Left renal cortex interstitium (tissue), 4 donors: ENCODE measurements at places on chromosomes 5 and 9.

DNA sequence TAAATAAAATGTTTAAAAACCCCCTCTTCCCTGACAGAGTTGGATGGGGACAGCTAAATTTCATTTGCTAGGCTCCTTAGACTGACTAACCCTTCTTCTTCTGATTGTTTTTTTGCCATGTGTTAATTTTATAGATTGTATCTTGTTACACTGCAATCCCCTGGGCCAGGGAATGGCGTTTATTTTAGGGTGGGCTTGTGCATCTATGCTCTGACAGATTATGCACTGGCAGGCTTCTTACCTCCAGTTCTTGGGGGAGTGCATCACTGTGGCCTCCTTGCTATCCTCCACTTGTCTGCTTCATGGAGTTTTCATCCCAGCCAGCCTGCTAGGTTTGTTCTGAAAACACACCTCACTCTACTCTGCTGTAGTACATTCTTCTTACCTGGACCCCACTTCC, 159.8 kb downstream of the DROSHA start:
- no peak for DNase-seq

GRCh38 chr5:92659246-92659645, 921.8 kb downstream of the NR2F1-AS1 start:
- DNase-seq, result no peak

DNA sequence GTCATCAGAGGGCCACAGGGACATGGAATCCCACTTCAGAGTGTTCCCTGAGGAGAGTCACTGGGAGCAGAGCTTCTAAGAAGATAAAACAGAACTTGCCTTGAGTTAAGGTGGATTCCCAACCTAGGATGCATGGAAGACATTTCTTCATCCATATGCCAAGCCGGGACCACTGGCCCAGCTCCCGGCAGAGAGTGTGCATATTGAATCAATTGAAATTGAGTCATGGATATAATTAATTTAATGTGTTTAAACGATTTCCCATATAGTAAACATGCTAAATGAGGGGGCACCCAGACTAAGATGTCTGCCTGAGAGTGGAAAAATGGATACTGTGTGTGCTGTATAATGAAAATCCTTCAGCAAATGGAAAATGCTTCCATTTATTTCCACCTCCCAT, 194.4 kb upstream of the TBC1D2 start:
- DNase-seq, result no peak

DNA sequence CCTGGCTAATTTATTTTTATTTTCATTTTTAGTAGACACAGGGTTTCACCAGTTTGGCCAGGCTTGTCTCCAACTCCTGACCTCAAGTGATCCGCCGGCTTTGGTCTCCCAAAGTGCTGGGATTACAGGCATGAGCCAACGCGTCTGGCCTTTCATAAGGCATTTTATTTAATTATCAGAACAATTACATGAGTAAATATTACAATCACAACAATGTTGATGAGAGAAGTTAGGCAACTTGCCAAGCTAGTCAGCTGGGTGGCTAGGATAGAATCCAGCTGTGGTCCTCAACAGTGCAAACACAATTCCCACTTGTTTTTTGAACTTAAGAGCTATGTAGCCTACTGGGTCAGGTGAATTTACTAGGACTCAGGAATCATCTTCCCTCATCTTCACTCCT, 22.0 kb downstream of the C9orf57 start:
- no peak for DNase-seq

- DNase-seq, result no peak
Observed at GRCh38 chr9:73038089-73038509, 85.2 kb upstream of the ALDH1A1 start.

DNA sequence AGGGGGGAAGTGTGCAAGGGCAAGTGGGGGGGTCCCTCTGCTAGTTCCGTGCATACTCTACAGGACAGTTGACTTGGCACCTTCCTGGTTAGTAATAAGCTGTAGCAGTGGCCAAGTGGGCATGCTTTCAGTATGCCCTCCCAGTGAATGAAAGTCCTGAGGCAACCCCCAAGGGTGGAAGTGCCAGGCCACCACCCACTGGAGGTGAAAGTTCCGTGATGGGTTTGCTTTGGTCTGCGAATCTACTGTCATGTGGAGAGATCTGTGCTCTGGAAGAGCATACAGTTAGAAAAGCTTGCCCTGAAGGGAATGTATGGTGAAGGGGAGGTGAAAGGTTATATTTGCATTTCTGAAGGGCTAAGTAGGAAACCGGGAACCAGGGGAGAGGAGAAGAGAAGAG, 10.3 kb downstream of the FXN start:
- DNase-seq, result no peak

DNA sequence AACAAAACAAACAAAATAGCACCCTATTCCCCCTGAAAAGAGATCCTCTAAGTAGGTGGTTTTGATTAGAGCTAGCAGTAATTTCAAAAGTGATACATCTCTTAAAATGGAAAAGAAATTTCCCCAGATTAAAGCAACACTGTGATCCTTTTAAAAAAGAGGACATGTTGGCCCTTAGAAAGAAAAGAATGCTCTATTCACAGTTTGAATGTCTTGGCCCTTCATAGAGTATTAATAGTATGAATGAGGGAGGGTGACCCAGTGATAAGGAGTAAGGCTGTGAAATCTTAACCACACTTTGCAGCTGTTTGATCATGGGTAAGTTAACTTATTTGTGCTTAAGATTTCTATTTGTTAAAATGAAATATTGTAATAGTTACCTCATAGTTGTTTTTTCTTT, 467.7 kb upstream of the MEF2C start:
- no peak for DNase-seq

DNA sequence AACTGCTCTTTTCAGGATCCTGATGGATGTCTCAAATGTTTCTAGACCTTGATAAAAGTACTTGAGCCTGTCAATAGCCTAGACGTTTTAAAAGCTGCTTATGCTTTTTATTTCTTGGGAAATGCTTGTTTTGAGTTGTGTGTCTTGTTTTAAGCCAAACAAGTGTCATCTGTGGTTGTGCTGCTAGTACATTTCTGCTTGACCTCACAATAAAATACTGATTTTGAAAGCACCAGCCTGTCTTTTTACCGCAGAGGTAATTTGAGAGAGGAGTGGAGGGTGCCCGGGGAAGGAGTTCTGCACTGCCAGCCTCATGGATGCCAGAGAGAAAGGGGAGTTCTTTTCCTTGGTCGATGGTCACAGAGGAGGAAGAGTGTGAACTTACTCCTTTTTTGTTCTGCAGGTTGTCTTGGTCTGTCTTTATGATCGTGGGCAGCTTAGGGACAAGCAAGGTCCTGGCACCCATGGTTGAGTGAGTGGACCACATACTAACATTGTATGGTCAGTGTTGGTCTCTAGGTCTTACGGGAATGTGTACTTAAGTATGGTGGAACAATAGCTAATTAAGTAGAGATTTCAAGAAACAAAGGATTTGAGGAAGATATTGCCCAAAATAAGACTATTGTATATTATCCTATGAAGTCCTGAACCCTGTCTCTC, 61.0 kb downstream of the TRIO start:
- no peak for DNase-seq

DNA sequence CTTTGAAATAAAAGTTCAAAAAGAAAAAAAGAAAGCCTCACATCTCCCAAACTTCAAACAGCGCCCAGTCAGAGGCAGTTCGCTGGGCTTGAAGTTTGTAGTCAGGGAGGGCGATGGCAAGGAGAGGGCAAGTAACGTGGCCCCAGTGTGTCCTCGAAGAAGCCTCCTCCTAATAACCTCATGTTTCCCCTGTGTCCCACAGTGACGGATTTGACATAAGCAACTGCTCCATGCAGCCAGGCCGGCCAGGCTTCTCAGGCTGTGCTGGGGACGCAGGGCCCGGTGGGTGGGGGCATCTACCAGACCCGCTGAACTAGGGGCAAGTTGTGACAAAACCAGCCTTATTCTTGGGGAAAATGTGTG, 172.2 kb downstream of the ERCC6L2 start:
- DNase-seq, result no peak

DNA sequence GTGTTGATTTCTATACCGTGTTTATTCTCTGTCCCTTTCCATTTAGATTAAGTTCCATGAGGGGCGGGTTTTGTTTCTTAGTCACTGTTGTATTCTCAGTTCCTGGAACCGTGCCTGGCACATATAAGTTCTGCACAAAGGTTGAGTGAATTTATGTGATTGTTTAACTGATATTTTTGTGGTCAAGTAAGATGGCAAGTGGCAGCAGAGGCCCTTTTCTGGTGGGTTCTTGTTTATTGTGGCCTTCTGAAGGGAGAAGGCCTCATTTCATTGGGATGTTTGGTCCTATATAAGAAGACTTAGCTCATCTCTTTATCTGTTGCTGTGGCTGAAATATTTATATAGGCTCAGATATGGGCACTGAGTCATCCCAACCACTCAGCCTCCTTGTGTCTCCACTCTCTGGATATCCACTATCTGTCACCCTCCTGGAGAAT, 262.5 kb downstream of the PSAT1 start:
- no peak for DNase-seq

GRCh38 chr9:87853876-87854579, 28.6 kb upstream of the SPATA31E1 start:
- DNase-seq, result no peak

- no peak for DNase-seq
Observed at GRCh38 chr5:169251333-169252084, 49.4 kb downstream of the SLIT3 start.

DNA sequence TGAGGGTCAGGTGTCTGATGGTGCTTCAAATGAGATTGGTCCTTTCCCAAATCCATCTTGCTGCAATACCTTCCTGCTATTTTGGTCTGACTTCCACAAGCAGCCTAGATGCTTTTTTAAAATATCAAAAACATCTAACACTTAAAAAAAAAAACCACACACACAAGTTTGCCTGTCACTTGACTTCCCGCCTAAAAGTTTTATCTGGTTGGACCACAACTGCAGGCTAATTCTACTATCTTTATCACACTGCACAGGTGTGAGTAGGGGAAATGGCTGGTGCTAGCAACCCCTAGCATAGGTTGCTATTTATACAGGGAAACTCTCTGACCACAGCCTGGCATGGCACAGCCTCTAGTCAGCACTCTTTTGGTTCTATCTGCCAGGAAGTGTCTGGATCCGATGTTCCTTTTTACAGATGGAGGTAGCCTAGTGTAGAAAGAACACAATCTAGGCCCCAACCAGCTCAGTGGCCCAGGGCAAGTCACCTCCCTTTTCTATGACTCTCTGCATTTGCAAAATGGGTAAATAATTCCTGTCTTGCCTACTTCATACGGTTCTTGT, at the start of gene HEMGN:
Gene HEMGN (minus strand): TSS at position 92 of the 564 bp plus-strand sequence. CDS start 36 bp downstream, at position 56.
- DNase-seq, result no peak

DNA sequence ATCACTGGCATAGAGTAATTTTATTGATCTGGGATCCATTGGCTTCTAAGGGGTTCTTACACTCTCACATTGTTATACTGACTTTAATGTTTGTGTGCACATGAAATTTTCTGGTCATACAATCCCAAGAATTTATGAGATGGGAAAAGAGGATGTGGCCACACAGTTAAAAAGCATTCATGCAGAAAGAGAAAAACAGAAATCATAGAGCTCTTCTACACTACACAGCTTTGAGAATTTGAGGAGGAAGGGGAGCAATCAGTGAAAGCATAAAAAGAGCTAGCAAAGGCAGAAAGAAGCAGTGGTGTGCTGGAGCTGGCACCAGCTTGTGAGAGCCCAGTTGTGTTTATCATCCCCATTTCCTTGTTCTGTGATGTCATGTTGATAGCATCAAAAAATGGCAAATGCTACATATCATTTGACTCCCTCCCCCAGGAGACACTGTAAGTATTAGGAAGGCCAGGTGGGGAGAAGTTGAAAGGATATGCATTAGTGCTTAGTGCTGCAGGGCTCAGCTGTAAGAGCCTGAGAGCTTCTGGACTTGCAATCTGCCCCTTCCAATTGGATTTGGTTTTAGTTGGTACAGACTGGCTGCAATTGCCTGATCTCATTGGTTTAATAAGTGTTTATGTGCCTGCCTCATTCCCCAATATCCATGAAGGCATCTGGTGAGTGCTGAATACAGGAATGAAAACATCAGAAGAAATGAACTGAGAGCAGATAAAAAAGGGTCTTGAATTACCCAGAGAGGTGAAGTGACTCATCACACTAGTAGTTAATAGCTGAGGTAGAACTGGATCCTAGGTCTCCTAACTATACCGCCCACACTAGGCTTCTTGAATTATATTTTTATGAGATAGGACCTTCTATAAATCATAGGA, 30.9 kb downstream of the RHOBTB3 start:
- DNase-seq, result no peak

DNA sequence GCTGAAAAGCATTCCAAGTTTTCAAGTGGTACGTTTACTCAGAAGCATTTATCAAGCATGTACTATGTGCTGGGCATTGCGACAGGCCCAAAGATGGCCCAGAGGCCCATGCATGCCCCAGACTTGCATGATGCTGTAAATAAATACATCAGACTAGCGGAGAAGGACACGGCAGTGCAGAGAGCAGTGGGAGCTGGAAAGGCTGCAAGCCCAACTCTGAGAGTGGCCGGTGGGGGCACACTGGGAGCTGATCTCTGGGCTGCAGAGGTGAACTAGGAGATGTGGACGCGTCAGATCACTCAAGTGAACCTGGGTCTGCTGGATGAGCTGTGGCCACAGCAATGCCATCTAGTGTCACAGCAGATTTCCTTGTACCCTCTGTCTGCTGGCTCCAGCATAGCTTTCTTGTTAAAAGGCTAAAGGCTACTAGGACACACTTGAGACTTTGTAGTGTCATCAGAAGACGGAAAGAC, 246.9 kb downstream of the FANCC start:
- DNase-seq, result no peak

DNA sequence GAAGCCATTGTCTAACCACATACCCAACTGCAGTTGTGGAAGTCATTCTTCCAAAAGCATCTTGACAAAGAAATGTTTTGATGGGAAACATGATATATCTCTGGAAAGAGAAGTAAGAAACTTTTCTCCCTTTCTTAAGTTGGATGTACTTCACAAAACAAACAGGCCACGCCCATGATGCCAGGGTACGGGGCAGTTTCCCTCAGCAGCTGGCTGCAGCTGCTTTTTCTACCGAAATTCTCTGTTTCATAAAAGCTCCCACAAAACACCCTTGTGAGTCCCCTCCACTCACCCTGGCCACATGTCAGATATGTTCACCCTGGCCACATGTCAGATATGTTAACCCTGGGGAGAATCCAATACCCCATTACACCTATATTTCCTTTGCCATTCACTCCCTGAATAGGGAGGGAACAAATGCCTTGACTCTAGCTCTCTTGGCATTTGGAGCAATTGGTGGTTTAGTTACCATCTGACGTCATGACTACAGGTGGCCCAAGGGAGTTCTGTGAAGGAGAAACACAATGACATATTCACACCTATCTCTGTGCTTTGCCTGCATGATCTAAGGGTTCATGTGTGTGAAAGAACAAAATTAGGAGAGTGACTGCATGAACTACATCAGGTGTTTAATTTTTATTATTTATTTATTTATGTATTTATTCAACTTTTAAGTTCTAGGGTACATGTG, 103.0 kb downstream of the AOPEP start:
- no peak for DNase-seq
